ENCODE measurements at places on chromosomes 6 and 20.
A peak's percentile ranks its signal among the peaks of the same experiment; 100 is the strongest.

DNA sequence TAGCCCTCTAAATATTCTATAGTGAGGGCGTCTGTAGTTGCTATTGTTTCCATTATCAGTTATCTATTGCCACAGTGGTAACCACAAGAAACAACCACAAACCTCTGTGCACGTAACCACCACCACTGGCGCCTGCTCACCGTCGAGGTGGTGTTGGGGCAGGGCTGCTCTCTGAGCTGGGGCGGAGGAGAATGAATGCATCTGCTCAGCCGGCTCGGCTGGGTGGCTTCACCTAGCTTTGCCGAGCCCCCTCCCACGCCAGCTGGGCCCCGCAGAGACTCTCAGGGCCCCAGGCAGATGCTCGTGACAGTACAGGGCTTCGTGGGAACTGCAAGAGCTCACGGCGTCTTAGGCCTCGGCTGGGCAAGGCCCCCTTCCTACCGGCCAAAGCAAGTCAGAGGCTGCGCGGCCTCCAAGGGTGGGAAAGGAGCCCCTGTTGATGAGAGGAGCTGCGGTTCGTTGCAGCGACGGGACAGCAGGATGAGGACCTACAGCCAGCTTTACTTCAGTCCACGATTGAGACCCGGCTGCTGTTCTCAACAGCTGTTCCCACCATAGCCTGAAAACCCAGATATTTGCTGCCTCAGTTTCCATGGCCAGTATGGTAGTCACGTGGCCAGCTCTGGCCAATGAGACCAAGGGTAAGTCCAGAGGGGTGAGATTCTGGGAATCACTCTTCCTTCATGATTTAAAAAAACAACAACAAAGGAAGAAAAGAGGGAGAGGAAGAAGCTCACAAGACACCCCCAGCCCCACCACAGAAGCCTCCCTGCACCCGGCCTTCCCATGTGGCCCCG lies 120.2 kb upstream of the AFDN start:
- DNase-seq: no peak

- DNase-seq: no peak
Measured at GRCh38 chr6:162973980-162974379, 246.2 kb downstream of the PACRG start.

GRCh38 chr6:7763881-7764280 lies 38.0 kb downstream of the BMP6 start:
- no peak for DNase-seq

- no peak for DNase-seq
Measured at GRCh38 chr6:45988635-45989034, 27.0 kb downstream of the CLIC5 start.

DNA sequence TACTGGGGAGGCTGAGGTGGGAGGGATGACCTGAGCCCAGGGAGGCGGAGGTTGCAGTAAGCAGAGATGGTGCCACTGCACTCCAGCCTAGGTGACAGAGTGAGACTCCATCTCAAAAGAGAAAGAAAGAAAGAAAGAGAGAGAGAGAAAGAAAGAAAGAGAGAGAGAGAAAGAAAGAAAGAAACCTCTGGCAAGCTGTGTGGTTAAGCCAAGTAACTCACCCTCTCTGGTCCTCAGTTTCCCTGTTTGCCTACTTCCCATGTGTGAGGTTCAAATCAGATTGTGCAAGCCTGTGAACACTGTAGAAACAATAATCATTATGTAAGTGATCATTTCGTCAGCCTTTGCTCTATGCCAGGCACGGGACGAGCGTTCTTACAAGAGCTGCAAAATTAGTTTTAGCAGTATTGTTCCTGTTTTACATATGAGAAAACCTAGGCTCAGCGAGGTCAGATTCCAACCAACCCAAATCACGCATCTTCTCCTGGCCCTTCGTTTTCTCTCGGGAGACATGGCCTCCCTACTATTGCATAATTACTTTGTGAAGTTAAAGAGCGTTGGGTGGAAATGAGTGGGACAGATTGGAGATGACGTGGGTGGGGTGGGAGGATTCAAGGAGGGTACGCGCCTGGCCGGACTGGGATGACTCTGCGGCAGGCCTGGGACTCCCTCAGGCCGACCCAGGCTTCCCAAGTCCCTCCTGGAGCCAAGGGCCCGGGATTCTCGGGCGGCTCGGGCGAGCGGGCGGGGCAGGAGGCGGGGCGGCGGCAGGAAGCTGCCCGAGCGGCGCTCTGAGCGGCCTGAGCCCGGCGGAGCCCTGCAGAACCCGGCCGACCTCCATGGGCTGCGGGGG lies at the start of gene SNX21:
SNX21 (plus strand) TSS at position 770 of the 853 bp plus-strand sequence. CDS start 121 bp downstream, outside the sequence.
- DNase-seq: peak; percentile 64

DNA sequence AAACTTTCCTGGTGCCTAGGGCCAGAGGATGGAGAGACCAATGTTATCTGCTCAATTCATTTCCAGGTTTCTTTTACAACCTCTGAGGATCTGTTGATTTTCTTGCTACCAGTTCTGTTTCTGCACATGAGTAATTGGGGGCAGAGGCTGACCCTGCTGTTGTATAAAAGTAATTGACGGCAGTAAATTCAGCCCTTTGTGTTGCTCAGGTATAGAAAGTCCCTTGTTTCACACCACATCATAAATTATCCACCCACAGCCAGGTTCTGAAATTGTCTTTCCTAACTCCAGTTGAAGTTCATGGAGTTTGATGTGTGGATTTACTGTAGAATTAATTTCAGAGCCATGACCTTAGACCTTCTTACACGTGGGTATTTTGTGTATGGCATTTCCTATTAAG lies 107.4 kb upstream of the GRIK2 start:
- DNase-seq: no peak

DNA sequence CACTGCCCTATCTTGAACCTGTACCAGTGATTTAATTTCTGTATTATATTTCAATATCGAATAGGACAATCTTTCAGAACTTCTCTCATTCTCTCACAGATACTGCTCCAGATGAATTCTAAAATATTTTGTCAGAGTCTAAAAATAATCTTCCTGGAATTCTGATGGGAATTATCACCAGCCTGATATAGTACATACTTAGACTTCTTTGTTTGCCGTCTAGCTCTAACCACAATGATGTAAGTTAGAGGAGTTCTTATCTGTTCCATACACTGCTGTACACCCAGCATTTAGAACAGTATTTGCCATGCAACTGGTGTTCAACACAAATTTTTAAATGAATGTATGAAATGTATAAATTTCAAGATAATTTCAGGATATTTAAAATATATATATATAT lies 1.3 kb upstream of the HUS1B start:
- DNase-seq: no peak

GRCh38 chr6:108167449-108168089 lies 1.7 kb downstream of the NR2E1 start:
- no peak for DNase-seq

GRCh38 chr6:10561611-10562199 lies 40.6 kb downstream of the GCNT2 start:
- DNase-seq: no peak

- DNase-seq: no peak
Measured at GRCh38 chr20:41469868-41470267, 103.2 kb upstream of the EMILIN3 start.

DNA sequence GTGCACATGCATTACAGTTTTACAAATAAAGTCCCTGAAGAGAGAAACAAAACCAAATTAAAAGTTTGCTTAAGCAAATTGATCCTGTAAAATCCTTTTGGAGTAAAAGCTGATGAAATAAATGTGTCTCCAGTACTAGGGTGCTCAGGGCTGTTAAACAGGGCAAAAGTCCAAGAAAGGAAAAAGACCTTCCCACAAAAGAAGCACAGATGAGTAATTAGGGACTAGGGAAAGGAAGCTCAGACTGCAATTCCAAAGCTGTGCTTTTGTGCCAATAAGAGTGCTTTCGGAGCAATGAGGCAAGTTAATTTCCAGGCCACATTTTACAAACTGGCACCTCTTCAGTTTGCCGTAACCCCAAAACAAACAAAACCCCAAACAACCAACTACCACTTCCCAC lies 10.4 kb upstream of the RNF182 start:
- DNase-seq: no peak

GRCh38 chr6:16471910-16472297 lies 233.5 kb downstream of the GMPR start:
- DNase-seq: no peak

- no peak for DNase-seq
Measured at GRCh38 chr6:149445095-149445466, 39.7 kb downstream of the ZC3H12D start.

GRCh38 chr6:159943968-159944598 lies 24.8 kb upstream of the IGF2R start:
- no peak for DNase-seq

- no peak for DNase-seq
Measured at GRCh38 chr6:22295145-22295544, 1.7 kb downstream of the PRL start.

GRCh38 chr20:4067600-4068261 lies 52.4 kb upstream of the RNF24 start:
- DNase-seq: peak; percentile 50

DNA sequence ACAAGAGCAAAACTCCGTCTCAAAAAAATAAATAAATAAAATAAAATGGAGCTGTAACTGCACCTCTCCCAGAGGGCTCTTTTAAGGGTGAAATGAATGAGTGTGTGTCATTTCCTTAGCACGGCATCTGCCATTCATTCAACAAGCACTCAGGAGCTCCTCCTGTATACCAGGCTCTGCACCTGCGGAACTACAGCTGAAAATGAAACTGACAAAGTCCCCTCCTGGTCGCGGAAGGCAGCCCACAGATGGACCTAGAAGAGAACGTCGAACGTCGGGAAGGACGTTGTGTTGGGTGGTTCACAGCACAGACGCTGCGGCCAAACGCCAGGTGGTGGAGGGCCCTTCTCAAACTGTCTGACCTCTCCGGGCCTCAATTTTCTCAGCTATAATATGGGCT lies 256.4 kb downstream of the TFAP2C start:
- DNase-seq: no peak

- DNase-seq: no peak
Measured at GRCh38 chr6:166664135-166664534, 37.1 kb upstream of the RPS6KA2 start.

- no peak for DNase-seq
Measured at GRCh38 chr20:38007526-38007925, 25.7 kb downstream of the TTI1 start.

DNA sequence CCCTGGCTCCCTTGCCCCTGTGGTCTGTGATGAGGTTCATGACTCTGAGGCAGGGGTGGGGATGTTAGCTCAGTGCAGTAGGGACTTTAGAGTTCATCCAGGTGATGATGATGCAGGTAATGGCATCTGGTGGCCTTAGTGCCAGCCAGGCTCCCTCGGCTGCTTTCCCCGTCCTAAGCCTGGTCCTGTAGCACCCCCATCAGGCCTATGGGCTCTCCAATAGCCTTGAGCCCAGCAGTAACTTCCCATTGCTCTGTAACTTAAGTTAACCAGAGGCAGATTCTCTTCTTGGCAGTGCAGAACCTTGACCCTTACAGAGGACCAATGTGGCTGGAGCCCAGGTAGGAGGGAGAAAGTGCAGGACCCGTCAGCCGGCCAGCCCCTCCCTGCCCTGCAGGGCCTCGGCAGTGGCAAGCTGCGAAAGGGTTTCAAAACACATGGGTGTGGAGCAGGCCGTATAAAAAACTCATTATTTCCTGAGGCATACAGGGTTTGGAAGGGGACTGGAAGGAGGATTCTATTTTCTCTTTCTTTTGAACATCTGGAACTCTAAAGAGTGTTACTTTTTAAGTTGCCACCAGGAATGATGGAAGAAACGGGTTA lies 406.9 kb downstream of the CDH26 start:
- DNase-seq: no peak

DNA sequence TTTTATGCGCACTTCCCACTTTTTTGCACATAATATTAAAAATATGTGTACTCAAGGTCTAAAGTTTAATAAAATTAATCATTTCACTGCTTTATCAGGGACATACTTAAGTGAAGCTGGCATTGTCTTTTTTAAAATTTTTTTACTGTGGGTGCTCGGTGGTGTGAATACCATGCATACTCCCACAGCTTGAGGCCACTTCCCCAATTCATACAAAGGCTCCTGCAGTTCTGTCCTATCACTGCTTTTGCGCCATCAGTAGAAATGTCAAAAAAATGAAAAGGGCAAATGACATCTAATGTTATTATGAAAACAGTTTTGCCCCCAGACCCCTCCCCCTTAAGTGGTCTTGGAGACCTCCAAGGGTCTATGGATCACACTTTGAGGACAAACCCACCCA lies 464.1 kb upstream of the ARID1B start:
- no peak for DNase-seq

GRCh38 chr20:51510169-51510568 lies 32.4 kb downstream of the NFATC2 start:
- no peak for DNase-seq
